Cardiac fibroblast (primary cell): ENCODE measurements at places on chromosomes 7 and 10.

GRCh38 chr10:48199580-48200377 lies 74.7 kb downstream of the FRMPD2 start:
- DNase-seq: peak; percentile 82

- no peak for DNase-seq
These were observed 15.2 kb upstream of the C10orf53 start for GRCh38 chr10:49664006-49664841.

DNA sequence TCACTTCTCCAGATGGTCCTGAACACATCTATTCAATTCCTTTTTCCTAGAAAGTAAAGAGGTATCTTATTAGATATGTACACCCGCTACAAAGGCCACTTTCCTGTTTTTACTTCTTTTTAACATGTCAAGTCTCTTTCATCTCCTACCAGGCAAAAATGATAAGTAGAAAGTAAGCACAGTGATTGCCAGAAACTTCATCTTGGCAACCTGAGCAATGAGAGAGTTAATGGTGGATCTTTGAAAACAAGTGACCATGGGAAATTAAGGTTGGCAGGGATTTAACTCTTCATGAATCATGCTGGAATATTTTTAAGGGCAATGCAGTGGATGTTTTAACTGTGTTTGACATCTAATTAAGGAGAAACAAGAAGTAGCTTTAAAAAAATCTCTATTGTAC lies 2.7 kb downstream of the SEMA3A start:
- no peak for DNase-seq

DNA sequence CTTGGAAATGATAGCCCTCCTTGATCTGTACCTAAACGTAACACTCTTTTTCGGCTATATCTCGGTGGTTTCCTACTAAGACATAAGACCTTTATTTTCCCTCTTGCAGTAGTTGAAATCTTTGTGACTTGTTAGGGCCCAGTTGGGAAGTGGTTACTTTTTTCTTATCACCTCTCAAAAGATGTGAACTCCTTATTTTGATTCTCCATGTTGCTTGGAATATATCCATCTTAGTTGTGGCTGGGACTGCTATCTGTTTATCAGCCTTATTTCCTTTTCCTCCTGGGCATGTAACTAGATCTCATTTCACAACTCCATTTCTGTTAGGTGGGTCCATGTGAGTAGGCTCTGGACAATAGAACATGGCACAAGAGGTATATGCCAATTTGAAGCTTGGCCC lies 4.1 kb upstream of the CPED1 start:
- no peak for DNase-seq

DNA sequence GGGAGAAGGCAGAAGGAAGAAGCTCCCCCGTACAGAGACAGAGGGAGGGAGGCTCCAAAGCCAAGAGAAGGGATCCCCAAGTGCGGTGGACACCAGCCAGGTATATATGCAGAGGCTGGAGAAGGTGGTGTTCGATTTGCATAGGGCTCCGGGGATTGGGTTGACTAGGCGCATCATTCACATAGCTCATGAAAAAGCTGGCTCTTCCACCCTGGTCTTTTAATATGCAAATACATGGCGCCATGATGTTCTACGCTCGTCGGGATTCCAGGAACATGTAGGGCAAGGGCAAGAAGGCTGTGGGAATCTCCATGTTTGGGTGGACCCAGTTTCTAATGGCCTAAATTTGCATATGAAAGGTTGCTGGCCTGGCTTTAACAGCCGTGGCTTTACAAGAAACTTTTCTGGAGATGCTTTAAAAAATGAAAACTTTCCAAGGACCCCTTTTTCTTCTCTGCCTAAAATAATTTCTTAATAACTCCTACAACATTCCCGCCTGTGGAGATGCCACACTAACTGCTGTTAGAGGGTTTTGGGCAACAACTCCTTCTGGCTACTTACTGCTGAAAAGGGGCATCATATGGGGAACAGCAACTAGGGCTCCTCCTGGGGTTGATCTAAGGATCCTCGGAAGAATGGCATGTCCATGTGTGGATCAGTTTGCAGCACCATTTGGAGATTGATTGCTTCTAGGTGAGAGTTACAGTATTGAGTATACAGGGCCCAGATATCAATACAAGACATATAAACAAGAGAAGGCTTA lies 28.3 kb downstream of the C1GALT1 start:
- no peak for DNase-seq

DNA sequence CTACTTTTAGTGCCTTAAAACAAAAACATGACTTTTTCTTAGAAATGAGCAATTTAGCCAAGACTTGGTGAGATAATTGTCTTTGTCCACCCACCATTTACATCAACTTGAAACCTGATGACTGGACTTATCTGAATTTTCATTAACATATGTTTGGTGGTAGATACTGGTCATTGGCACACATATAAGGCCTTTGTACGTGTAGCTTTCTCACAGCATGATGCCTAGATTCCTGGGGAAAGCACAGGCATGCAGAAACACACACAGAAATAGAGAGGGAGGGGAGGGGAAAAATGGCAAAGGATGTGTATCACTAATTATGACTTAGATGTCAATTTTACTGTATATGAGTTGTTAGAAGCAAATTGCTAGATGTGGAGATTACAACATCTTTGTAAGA lies 488.4 kb downstream of the NXPH1 start:
- no peak for DNase-seq

DNA sequence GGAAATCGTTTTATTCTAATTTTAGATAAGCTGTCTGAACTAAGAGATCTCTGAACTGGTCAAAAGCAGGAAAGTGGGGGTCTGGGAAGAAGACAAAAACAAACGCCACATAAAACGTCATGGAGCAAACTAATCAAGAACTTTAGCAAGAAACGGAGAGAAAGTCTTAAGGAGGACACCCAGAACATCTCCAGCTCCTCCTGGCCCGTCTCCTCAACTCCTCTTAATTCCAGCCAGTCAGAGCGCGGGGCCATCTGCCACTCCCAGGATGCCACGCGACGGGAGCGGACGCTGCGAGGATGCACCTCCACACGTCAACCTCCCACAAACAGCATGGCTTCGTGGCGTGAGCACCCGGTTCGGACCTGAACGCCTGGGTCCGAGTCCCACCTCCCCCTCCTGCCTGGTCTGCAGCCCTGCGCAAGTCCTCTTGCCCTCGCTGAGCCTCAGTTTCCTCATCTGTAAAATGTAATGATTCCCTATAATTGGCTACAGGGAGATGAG lies 598 bp downstream of the MMS19 start:
- DNase-seq: peak; percentile 82
